Left colon (tissue), 2 donors: ENCODE measurements at places on chromosomes 11 and 22. TPM values are rescaled to one million over a fixed set of nuclear protein-coding genes. Genes with fewer than 3 reads are reported as not detected.

DNA sequence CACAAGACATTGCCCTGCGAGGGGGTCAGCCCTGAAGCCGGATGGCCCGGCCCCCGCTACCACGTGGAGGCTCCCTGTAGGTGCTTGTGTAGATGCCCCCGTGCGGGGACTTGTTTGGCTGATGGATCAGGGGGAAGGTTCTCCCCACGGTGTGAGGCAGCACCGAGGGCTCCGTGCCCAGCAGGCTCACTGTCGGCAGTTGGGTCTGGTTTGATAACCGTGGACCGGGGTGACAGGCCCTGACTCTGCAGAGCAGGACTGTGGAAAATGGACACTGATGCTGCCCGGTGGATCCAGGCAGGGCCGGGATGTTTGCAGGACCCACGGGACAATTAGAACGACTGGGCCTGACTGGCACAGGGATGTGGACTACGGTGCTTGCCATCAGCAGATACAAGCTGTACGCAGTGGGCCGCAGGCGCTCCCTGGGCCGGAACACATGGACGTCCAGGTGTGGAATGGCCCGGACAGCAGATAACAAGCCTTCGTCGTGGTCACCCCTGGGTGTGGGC is 19.0 kb downstream of the KCNQ1 start:
- DNase-seq = no peak

DNA sequence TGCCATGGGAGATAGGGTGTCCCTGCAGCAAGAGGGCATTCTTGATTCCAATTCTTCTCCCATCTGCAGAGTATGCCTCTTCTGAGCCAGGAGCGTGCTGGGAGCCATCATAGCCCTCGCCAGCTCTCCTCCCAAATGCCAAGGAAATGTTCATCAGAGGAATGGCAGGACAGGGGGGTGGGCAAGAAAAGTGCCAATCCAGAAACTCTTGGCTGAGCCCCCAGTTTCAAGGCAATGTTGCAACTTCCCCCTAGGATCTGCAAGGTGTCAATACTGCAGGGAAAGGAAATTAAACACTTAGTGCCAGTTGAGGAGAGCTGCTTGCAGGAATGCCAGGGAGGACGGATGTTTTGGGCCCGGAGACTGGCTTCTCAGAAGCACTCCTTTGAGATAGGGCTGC is 94.8 kb upstream of the PRDM11 start:
- DNase-seq = no peak

- DNase-seq = no peak
Measured at GRCh38 chr11:68667511-68668500, 16.5 kb upstream of the GAL start.

GRCh38 chr11:27718863-27719545 is 18.7 kb upstream of the BDNF start:
- DNase-seq = no peak

GRCh38 chr11:111737444-111738210 is 28.6 kb downstream of the PPP2R1B start:
- DNase-seq = no peak

DNA sequence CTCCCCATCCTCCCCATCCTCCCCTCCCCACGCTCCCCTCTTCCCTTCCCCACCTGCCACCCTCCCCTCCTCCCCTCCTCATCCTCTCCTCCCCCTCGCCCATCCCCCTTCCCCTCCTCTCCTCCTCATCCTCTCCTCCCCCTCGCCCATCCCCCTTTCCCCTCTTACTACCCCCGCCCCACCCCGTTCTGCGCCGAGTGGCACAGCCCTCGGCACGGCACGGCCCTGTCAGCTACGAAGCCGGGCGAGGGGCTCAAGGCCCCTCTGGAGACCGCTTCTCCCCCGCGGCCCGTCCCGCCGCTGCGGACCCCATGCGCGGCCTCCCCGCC is 449.9 kb downstream of the OPCML start:
- DNase-seq = peak; percentile 49

DNA sequence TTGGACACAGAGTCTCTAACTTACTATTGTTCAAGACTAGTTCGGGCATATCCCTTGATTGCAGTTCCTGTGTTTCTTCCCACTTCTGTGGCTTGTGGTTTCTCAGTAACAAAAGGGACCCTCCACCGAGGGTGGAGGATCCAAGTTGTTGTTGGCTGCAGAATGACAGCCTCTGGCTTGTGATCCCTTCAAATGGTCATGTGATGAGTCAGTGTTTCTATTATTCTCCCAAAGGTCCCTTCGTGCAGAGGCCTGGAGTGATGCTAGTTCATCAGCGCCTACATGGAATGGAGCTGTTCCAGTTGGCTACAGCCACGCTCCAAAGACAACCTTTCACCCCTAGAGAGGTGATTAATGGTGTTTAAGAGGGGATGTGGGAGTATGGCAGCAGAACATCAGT is 2.6 kb upstream of the VWCE start:
- DNase-seq = no peak

OR5AR1 gene
- total RNA-seq = not detected

PATE2 gene
- total RNA-seq = not detected
